ENCODE measurements at places on chromosomes 11 and 22.

- DNase-seq = no peak
Observed at GRCh38 chr11:86713552-86713951, 41.1 kb upstream of the ME3 start.

DNA sequence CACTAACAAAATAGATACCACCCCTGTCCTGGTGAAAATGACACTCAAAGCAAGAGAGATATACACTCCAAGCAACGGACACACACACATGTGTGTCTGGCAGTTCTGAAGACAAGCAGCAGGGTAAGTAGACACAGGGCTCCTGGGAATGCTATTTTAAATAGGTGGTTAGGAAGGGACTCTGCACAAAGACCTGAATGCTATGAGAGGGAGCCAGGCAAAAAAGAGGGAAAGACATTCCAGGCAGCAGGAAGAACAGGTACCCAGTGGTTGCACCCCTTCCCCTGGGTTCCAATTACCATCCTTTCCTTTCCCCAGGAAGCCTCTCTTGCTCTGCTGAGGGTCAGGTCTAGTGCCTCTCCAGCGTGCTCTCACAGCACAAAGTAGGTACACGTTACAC is 3.0 kb downstream of the UFD1 start:
- no peak for DNase-seq

GRCh38 chr22:27151407-27151806 is 494.0 kb downstream of the MIAT start:
- peak; percentile 20 for DNase-seq

DNA sequence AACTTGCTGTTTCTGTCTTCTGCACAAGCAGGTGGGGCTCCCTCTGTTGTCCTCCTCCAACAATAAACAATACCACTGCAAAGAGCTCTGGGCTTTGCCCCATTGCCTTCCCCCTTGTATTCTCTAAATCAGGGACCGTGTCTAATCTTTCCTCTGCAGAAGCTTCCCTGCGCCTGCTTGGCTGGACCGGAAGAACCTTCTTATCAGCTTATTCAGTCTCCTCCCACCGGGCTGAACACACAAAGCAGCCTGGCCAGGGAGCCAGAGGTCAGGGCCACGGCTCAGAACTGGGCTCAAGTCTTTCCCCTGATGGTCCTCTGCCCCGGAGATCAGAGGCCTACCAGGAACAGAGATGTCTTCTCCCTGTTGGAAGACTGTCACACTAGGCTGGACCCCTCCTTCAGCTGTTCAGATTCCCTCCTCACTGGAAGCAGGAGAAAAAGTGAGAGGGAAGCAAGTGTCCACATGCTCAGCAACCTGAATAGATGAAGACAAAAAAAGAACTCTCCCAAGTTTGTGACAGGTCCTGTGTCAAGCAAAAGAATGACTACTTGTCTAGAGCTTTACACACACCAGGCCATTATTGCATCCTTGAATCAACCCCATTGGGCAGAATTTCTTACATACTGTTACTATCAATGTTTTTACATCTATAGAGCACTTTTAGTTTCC is 63.7 kb downstream of the RAB30 start:
- no peak for DNase-seq

DNA sequence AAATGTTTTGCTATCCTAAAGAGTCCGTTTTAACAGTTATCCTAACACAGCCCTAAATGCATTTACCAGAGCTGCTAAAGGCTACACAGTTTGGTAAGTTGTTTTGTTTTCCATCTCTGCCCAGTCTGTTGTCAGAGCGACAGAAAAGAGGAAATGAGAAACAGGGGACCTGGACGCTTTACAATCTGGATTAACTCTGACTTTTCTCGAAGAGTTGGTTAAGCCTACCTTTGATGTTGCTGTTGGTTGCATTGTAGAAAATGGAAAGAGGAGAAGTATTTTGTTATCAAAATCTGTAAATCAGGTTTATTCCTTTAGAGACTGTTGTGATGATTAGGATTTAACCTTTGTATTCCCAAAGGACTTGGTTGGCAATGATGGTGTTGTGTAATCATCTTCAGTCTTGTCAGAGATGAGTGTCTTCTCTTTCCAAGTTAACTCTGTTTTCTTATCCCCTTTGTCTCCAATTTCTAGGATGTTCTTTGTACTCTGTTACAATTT is 481 bp downstream of the ANGPTL5 start:
- DNase-seq = peak; percentile 62

DNA sequence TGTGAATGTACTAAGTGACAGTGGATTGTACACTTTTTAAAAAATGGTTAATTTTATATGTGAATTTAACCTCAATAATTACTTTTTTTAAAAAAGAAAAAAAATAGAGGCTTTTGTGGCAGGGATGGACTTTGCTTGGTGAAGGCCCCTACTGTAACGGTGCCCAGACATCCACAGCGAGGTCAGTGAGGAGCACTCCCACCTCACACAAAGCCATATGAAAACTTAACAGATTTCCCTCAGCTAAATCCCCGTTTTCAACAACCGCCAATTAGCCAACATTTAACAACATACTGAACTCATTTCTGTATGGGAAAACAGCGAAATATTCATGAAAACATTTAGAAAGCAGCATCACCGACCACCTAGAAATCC is 642 bp upstream of the C11orf58 start:
- no peak for DNase-seq

- no peak for DNase-seq
Observed at GRCh38 chr11:129426776-129427175, 51.1 kb downstream of the BARX2 start.

GRCh38 chr11:37512156-37512780 is 914.2 kb upstream of the RAG2 start:
- DNase-seq = no peak

- DNase-seq = peak; percentile 57
Observed at GRCh38 chr11:110199184-110199981, 97.0 kb downstream of the RDX start.

GRCh38 chr11:68837583-68838571 is 3.8 kb downstream of the CPT1A start:
- DNase-seq = peak; percentile 25

GRCh38 chr22:44460691-44461375 is 37.2 kb downstream of the RTL6 start:
- peak; percentile 33 for DNase-seq

GRCh38 chr11:9840460-9841004 is 176.7 kb downstream of the SWAP70 start:
- DNase-seq = no peak

DNA sequence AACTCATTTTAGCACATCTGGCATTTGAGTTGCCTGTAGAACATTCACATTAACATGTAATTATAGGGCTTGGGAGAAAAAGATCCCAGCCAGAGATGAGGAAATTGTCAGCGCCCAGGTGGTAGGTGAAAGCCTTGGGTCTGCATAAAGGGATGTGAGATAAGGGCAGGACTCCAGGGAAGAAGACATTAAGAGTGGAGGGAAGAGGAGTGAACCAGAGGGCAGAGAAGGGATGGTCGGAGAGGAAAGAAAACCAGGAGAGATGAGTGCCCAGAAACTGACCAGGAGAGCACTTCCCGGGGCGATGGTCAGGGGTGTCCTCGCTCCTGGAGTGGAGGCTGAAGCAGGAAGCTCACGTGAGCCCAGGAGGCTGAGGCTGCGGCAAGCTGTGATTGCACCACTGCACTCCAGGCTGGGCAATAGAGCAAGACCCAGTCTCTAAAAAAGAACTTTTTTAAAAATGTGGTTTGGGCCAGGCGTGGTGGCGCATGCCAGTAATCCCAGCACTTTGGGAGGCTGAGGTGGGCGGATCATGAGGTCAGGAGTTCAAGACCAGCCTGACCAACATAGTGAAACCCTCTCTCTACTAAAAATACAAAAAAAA is 20.3 kb upstream of the DGKZ start:
- DNase-seq = no peak

DNA sequence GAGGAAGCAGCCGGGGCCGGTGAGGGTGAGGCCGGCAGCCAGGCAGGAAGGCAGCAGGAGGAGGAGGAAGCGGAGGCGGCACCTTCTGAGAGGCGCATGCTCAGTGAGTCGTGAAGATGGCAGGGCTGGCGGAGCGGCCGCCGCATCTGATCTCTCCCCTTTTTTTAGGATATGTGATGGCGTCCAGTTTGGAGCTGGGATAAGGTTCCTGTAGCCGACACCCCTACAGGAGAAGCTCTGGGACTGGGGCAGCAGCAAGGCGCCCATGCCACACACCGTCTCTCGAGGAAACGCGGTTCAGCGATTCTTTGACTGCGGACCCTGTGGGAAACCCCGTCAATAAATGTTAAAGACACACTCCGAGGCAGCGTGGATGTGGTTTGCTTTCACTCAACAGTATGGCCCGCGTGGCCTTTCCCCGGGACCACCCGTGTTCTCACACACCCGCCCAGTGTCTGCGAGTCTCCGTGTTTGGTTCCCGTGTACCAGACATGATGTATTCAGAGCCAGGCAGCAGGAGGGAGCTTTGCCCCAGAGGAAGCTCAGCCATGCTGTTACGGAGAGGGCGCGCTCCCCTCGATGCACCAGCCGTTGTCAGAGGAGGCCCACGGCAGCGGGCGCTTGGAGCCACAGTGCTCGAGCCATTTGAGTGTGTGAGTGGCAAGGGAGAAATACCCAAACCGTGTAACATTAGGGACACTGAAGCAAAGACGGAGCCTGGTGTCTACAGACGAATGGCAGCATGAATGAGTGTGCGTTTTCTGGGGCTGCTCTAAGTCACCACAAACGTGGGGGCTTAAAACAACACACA is 27.7 kb upstream of the PARVB start:
- peak; percentile 91 for DNase-seq

GRCh38 chr22:44587737-44588310 is 89.8 kb upstream of the RTL6 start:
- DNase-seq = no peak

GRCh38 chr11:131624531-131624930 is 254.1 kb downstream of the NTM start:
- DNase-seq = no peak

DNA sequence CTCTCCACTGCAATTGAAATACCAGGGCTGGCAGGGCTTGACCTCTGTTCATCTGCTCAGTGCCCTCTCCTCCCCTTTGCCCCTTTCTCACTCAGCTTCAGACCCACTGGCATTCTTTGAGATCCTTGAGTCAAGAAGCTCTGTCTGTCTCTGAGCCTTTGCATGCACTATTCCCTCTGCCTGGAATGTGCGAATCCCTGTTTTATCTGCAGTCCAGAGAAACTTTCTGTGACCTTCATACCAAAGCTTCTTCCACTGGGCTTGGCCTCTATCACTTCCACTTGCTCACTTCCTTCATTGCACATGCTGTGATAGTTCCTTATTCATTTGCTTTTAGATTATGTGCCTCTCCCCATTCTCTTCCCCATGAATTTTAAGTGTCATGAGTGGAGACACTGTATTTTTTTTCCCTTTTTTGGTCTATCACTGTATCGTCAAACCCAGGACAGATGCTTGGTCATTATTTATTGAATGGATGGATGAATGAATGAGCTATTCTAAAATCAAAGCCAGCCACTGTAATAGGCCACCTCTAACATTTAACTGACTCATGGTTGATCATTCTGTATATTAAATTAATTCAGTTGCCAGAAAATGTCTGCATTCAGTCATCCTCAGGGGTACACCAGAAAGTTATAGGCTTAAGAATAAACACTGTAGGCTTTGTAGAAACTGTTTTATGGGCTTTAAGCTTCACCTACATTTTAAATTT is 88.7 kb upstream of the TIMP3 start:
- DNase-seq = peak; percentile 80

DNA sequence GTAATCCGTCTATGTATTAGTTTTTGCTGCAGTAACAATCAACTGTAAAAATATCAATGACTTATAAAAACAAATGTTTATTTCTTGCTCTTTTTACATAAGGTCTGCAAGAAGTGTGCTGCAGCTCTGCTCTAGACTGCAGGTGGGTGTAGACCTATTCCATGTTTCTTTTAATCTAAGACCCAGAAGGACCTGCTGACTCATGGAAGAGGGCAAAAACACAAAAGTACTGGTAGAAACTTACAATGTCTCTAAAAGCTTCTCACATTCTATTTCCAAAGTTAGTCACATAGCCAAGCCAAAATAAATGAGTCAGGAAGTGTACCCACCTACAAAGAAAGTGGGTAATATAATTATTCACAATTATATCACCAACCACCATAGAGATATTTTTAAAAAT is 435.9 kb upstream of the FAT3 start:
- no peak for DNase-seq

DNA sequence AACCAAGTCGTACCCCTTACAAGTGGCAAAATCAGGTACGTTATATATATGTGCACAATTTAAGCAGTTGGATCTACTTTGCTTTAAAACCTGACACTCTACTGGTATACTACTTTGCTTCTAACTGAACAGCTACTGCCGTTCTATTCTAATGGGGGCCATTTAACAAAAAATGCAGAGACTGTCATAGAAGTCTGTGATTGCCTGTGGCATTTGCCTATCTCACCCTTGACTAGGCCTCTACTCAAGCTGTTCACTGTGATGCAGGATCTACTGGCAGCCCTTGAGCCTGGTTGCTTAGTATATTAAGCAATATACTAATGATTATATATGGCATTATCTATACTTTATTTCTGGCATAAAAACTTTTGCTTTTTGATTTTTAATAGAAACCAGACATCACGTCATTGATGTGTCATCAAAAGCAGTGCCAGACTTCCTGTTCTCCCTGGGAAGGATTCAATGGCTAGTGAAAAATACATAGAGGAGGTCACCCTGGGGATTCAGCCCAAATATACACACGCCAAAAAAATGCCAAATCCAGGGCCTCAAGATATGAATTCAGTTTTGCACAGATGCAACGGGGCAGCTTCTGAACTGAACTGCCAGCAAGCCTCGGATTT is 40.0 kb upstream of the FIBIN start:
- DNase-seq = no peak

- DNase-seq = no peak
Observed at GRCh38 chr11:5007561-5007960, 12.9 kb downstream of the OR51L1 start.

DNA sequence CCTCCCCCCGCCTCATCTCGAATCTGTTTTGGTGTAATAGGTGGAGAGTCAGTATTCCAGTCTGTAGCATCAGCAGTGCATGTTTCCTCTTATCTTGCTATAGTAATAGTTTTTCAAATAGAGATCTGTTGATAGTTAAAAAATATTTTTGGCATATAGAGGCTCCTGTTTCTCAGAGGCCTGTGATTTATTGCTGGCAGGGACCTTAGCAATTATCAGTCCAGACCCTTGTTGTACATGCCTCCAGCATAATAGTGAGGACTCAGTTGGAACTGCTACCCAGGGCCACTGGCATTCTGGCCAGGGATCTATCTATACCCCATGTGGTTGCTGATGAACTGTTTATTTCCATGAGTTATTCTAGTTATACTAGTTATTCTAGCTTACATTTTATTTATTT is 52.6 kb downstream of the SPECC1L start:
- DNase-seq = no peak
